ENCODE measurements at places on chromosomes 7 and 10.

GRCh38 chr7:39650676-39651075 lies 27.3 kb downstream of the RALA start:
- DNase-seq: no peak

DNA sequence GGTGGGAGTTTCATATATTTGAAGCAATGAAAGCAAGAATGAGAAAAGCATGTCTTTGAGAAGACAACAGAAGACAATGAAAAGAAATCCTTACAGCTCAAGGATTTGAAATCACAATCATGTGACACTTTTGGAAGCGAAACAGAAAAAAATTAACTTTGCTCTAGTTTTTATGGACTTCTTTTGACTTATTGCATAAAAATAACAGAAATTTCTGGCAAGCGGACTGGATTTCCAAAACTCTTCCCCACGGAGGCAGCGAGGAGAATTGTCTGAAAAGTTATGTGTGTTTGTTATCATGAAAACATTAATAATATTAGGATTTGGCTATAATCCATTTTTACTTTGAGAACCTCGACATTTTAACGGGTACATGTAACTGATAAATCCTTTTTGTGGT lies 223.3 kb downstream of the LRMDA start:
- no peak for DNase-seq

- no peak for DNase-seq
Observed at GRCh38 chr10:56599201-56599600, 238.1 kb upstream of the ZWINT start.

- DNase-seq: peak; percentile 11
Observed at GRCh38 chr10:90865401-90865800, 6.4 kb upstream of the RPP30 start.

- no peak for DNase-seq
Observed at GRCh38 chr7:137337902-137338301, 5.6 kb downstream of the PTN start.

DNA sequence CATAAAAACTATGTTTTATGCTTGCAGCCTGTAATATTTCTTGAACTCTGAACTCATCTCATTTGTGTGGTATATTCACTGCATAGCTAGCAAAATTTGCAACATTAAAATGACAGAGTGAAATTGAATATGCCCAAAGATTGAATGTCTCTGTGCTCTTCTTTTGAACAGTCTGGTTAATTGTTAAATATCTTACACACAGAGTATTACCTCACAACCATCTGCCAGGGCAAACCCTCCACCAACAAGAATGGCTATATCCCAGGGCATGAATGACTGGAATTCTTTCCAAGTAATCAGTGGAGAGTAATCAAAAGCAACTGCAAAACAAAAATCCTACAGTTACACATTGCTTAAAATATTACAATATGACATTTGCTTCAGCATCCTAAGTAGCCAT lies 76.9 kb downstream of the SLC13A1 start:
- DNase-seq: no peak

DNA sequence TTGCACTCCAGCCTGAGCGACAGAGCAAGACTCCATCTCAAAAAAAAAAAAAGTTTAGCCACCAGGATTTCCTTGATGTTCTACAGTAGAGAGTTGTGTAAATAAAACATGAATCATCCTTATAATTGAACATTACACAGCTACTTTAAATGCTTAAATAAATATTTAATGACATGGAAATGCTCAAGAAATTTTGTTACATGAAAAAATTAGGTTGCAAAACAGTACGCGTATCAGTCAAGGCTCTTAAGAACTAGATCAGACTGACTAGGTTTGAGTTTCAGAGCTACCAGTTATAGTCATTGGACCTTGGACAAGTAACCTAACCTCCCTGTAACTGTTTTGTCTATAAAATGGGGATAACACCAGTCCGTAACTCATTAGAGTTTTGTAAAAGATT lies 38.7 kb upstream of the GSAP start:
- no peak for DNase-seq

- no peak for DNase-seq
Observed at GRCh38 chr10:61628875-61629513, 33.7 kb upstream of the CABCOCO1 start.

GRCh38 chr7:74401137-74401859 lies 52.4 kb upstream of the GTF2IRD1 start:
- DNase-seq: peak; percentile 78

DNA sequence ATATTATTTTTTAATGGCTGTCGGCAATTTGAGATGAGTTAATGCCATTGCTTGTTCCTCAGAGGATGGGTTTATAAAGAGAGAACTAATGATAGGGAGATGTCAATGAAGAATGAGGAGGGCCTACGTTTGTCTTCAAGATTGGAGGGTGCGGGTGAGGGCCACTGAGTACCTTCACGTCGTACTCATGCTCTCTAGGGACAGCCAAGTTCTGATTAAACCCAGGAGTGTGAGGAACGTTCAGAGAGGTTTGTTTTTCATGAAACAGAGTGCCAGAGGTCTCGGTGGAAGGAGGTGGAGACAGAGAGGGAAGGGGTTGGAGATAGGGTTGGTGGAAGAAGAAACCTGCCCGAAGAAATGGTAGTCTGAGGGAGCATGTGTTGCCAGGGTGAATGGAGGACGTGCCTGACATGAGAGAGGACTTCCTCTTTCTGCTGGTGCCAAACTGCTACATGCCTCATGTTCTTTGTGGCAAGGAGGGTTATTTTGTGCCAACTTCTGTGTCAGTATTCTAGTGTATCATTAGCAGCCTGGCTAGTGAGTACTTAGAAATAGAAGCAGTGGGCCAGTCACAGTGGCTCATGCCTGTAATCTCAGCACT lies 8.9 kb downstream of the DHTKD1 start:
- no peak for DNase-seq

GRCh38 chr7:94874036-94874785 lies 33.2 kb upstream of the PPP1R9A start:
- DNase-seq: no peak

DNA sequence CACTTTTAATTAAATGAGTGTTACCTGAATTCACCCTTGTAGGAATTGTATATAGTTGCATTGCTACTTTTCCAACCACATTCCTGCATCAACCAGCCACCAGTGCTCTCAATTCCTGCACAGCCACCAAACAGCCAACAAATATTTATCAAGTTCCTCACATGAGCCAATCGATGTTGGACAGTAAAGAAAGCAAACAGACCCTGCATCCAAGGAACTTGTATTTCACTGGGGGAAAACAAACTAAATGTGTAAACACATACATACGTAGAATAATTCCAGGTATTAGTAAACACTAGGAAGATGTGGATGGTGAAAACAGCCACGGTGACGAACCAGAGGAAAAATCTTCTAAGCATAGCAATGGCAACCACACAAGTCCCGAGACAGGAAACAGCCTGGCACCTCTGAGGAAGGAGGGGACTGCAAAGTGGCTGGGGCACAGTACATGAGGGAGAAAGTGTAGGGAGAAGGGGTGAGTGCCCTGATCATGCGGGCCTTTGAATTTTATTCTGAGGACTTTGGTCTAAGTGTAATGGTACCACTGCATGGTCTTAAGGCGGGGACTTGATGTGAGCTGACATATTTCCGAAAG lies 111.2 kb downstream of the XRCC2 start:
- no peak for DNase-seq

GRCh38 chr10:27513451-27514191 lies 9.5 kb downstream of the RAB18 start:
- DNase-seq: no peak

GRCh38 chr10:30052062-30052461 lies 7.3 kb downstream of the JCAD start:
- DNase-seq: no peak

DNA sequence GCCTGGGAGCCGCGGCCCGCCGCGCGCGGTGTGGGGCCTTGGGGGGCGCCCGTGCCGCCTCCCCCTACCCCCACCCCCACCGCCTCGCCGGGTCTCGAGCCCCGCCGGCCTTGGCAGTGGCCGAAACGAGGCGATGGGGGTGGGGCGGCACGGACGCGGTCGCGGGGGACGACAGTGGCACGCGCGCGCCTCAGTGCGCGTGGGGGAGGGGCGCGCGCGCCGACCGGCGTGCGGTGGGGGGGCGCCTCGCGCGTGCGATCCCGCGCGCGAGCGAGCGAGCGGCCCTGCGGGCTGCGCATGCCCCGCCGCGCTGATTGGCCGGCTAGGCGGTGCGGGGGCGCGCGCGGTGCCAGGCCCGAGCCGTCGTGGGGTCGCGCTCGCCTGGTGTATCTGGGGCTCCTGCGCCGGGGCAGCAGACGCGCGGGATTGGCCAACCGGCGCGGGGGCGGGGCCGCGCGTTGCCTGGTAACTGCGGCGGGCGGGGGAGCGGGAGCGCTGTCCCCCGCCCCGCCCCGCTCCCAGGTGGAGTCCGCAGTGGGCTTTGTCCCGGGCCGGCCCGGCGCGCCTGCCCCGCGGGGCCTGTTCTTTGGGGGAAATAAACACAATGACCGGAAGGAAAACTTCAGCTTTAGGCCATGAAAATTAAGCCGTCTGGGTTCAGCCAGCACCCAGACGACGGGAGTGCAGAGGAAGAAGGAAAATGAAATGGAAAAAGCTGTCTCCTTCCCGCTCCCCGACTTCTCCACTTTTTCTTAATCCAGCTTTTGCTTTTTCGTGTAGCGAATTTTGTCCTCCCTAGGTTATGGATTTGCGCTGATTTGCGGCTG lies 873 bp downstream of the GTF2I start:
- DNase-seq: peak; percentile 94
